G401 (cell line): ENCODE measurements at places on chromosomes 5 and 9. TPM values are rescaled to one million over a fixed set of nuclear protein-coding genes. Genes with fewer than 3 reads are reported as not detected.

GRCh38 chr5:1794901-1795290 lies 4.7 kb downstream of the MRPL36 start:
- DNase-seq: no peak

- no peak for DNase-seq
Observed at GRCh38 chr9:1707291-1707690, 307.9 kb upstream of the SMARCA2 start.

GRCh38 chr9:121868626-121869025 lies 217.2 kb downstream of the DAB2IP start:
- DNase-seq: no peak

- DNase-seq: peak; percentile 98
Observed at GRCh38 chr9:14198841-14199455, 115.0 kb downstream of the NFIB start.

- DNase-seq: peak; percentile 34
Observed at GRCh38 chr5:45521067-45521466, 175.1 kb downstream of the HCN1 start.

DNA sequence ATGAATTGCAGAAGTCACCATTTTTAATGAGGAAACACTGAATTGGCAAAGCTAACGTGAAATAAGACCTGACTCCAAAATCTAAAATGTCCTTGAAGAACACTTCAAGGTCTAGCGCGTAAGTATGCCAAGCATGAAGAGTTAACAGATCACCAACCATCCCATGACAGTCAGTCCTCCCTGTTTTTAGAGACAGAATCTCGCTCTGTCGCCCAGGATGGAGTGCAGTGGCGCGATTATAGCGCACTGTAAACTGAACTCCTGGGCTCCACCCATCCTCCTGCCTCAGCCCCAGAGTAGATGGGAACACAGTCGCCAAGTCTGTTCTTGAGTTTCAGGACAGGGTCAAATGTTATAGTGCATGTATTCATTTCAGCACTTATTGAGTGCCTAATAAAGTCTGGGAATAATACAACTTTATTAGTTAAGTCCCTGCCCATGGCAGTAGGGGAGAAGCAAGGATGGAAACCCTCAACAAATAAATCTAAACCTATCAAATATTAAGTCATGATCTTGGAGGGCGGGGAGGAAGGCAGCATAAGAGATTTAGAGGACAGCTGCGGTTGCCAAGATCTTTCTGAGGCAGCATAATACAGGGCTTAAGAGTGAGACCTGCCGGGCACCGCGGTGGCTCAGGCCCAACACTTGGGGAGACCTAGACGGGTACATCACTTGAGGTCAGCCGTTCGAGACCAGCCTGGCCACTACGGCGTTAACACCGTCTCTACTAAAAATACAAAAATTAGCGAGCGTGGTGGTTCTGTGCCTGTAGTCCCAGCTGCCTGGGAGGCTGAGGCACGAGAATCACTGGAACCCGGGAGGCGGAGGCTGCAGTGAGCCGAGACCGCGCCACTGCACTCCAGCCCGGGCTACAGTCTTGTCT lies 1.1 kb downstream of the ATPSCKMT start:
- peak; percentile 8 for DNase-seq

GRCh38 chr5:11182441-11183080 lies 421.5 kb upstream of the DAP start:
- peak; percentile 40 for DNase-seq

- peak; percentile 51 for DNase-seq
Observed at GRCh38 chr5:143402017-143402552, 1.4 kb downstream of the NR3C1 start.

DNA sequence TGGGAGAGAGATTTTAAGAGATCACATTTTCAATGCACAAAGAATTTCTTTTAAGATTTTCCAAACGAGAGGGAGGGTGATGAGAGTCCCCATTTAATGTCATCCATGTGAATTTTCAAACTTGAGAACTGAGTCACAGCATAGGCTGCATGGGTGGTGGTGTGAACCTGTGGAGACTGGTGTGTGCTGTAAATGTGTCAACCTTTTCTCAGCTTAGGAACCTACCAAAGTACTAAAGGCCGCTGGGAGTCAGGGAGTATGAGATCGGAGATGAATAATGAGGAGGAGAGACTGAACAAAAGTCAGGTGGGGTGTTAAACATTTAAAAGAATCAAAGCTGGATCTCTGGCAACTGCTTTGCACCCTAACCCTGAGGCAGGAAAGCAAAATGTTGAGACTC lies 7.5 kb downstream of the ALDH1A1 start:
- DNase-seq: no peak

- no peak for DNase-seq
Observed at GRCh38 chr5:142527234-142527633, 158.7 kb downstream of the FGF1 start.

DNA sequence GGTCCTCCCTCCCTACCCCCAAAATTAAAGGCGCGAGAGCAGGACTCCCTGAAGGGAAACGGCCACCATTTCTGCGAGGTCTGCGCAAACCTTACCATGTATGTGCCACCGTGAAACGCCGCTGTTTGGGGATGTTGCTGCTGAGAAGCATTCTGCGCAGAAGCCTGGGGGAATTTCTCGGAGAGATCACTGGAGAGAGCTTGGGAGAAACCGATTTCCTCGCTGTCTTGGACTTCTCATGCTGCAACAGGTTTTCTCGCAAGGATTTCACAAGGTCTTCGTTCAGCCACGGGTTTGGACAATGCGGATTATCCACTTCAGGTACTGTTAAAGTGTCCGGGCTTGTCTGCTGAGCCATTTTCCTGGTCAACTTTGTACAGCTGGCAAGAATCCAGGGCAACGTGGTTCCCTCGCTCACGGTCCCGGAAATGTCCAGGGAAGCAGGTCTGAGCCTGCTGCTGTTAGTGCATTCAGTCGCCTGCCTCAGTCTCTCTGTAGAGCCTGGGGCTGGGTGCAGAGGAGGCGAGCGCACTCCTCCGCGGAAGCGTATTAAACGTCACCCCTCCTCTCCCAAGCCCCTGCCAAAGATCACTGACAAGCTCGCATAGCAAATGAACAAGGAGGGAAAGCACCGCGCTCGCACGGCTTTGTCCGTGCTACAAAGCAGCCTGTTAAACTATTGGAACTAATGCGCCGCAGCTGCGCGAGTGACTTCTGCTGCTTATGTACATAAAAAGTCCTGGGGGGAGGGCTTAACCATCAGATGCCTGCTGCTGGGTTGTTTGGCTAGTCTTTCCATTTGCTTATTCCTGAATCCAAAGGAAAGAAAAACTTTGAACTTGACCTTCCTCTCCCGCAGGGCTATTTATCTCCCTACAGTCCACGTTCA lies 125.1 kb downstream of the PDE4D start:
- peak; percentile 6 for DNase-seq

GRCh38 chr5:125668884-125669283 lies 754.3 kb upstream of the GRAMD2B start:
- no peak for DNase-seq

DNA sequence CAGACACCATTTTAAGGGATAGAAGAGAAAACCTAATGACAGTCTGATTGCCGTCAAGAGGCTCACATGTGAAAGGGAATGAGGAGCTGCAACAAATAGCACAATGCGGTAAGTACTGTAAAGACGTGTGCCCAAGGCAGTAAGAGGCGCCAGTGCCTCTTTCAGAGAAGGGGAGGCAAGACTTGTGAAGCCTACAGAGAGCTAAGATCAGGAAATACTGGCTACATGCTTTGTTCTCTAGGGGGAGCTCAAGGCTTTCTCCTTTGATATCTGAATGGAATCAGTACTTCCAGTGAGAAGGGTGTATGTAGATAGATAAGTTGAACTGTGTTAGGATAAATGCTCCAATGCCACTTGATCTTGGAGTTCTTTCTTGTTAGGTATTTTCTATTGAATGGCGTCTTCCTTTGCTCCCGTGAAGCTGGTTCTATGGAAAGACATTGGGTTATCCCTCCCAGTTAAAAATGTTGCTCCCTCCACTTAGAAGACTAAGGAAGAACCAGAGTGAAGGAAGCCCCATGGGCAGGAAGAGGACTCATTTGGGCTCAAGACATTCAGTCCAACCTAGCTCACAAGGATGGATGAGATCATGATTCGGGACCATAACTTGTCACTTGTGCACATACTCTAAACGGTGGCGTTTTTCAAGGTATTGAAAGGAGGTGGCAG lies 23.5 kb upstream of the ALDOB start:
- peak; percentile 92 for DNase-seq

- DNase-seq: no peak
Observed at GRCh38 chr5:113359419-113359818, 75.4 kb downstream of the TSSK1B start.

DNA sequence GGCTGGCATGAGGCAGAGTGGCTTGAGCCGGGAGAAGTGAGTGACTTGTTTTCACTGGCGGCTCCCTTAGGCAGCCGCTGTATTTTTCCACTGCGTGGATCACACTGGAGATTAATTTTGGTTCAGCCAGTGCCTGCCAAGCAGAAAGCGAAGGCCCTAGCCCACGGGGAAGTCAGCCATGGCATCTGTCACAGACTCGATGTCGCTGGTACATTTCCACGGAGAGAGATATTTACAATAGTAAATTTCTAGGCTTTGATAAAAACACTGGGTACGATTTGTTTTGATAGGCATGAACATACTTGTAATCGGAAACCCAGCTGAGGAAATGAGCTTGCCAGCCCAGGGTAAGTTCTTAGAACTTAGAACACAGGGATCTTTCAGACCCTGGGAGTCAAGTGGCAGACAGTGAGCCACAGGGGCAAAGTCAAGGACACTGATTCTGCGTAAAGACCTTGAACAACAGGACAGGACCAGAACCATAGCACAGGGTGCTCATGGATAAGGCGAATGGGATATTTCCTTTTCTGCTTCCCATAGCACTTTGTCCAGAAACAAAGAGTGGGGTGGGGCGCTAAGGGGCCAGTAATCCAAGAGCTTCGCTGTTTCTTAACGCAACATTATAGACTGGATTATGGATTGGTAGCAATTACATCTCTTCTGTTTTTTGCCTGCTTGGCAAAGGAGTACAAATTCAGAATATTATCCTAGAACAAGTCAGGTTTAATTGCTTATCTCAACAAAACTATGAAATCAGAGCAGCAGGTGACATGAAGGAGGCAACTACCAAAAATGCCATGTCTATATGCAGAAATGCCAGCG lies 4.5 kb downstream of the DUSP1 start:
- peak; percentile 96 for DNase-seq

The SPRY4 gene
- total RNA-seq: 6.5 and 7.9 TPM in 2 replicates

The SOHLH1 gene
- total RNA-seq: not detected in 2 replicates

The FOXD4 gene
- total RNA-seq: not detected in 2 replicates

The TMEM171 gene
- not detected in 2 replicates for total RNA-seq

The FST gene
- total RNA-seq: not detected in 2 replicates

The OCLN gene
- total RNA-seq: 3.3 and 7.8 TPM in 2 replicates

The NOTCH1 gene
- 10.9 and 13.8 TPM in 2 replicates for total RNA-seq

The SGCD gene
- not detected in 2 replicates for total RNA-seq

The ECM2 gene
- not detected in 2 replicates for total RNA-seq

The CORO2A gene
- total RNA-seq: 8.0 and 9.3 TPM in 2 replicates
